Effector CD4-positive, alpha-beta T cell (primary cell): ENCODE measurements at places on chromosomes 13 and 19.
A peak's percentile ranks its signal among the peaks of the same experiment; 100 is the strongest.

- DNase-seq, result no peak
These were observed 2.2 kb downstream of the PDE4C start for GRCh38 chr19:18223860-18224524.

DNA sequence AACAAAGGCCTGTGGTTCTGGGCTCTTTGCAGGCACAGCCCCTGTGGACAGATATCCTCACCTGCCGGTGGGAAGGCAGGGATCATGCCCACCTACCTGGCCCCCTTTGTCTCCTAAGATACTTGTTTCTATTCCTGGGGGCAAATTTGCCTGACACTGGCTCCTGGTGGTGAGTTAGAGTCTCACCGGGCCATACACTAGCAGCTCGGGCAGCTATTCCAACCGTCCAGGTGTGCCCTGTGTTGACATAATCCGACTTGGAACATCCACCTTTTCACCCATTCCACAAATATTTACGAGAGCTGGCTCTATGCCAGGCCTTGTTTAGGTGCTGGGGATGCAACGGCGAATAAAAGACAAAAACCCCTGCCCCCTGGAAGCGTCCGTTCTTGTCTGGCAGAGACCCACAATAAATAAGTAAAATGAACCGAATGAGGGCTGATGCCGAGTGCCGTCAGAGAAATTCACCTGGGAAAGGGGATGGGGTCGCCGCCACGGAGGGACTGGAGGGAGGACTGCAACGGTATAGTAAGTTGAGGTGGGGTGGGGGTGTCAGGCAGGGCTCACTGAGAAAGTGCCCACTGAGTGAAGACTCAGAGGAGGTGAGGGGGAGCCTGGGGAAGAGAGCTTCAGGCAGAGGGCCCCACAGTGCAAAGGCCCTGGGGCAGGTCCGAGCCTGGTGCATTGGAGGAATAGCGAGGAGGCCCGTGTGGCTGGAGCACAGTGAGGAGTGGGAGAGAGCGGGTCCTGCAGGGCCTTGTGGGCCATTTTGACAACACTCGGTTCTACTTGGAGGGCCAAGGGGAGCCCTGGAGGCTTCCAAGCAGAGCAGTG is 43.2 kb upstream of the RANBP3 start:
- DNase-seq, result no peak

GRCh38 chr19:38733493-38734175 is 10.6 kb downstream of the CAPN12 start:
- DNase-seq, result no peak

DNA sequence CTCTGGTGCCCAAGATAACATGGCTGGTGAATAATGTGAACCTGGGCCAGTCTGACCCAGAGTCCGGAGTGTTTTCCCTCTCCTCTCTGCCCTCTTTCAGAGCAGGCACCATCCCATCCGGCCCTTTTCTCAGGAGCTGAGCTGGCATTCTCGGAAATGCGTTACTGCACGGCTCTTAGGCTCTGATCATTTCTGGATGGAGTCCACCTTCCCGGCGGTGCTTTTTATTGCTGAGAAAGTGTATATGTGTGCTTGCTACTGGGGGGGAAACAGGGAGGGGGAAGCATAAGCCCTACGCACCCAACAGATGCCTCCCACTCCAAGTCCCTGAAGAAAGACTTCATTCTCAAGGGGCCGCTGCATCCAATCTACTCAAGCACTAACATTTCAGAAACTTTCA is 6.6 kb downstream of the CACNA1A start:
- no peak for DNase-seq

GRCh38 chr13:23670793-23671192 is 100.6 kb downstream of the TNFRSF19 start:
- no peak for DNase-seq

DNA sequence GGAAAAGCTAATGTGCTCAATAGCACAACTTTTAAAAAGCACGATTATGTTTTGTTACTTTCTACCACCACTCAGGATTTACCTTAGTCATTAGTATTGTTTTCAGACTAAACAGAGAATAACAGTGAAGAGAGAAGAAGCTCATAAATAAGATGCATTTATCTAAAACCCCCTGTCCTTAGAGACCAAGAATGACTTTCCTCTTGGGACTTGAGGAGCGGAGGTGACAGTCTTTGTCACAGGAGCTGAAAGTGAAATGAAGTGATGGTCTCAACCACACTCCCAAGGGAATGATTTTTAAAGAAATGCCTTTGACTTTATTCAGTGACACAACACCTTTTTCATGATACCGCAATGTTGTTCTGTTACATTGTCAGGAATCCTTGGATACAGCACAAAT is 190.6 kb upstream of the NBEA start:
- DNase-seq, result no peak

GRCh38 chr19:57363688-57364181 is 384 bp downstream of the TRAPPC2B start:
- no peak for DNase-seq

DNA sequence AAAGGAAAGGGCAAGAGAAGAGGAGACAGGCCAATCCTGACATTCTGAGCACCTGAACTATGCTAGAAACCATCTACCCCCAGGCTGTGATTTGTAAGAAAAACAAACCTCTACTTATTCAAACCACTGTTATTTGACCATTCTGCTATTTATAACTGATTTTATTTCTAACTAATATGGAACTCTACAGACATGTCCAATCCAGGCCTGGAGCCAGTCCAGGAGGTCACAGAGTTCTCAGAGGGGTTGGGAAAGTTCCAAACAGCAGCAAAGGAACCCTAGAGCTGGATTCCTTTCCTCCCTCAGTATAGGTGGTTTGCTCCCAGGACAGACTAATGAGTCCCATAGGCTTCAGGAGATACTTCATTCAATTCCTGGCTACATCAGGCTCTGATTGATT is 24.2 kb downstream of the SIAH3 start:
- DNase-seq, result no peak

- DNase-seq, result no peak
These were observed 736 bp downstream of the SMAD9 start for GRCh38 chr13:36919171-36919832.

- DNase-seq, result no peak
These were observed 30.3 kb downstream of the ZNF763 start for GRCh38 chr19:11995174-11995573.

GRCh38 chr19:29806098-29806866 is 5.5 kb upstream of the CCNE1 start:
- no peak for DNase-seq

- no peak for DNase-seq
These were observed 3.8 kb downstream of the BLVRB start for GRCh38 chr19:40461669-40462221.

- no peak for DNase-seq
These were observed 636 bp downstream of the SF3A2 start for GRCh38 chr19:2237051-2237868.

DNA sequence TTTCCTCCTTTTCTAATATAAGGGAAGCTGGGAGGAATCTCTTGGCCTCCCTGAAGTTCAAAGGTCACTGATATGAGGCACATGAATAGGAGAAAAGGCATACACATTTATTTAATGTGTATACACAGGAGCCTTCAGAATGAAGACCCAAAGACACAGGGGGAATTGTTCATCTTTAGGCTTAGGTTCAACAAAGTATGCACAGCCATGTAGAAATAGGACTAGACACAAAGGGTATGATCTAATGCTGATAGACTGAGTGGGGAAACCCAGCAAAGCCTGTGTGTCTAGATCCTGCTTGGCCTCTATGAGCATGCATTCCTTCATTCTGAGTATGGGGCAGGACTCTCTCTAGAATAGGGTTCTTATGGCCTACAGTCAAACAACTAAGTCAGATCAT is 177.1 kb upstream of the RFC3 start:
- DNase-seq, result no peak

GRCh38 chr13:48230541-48230940 is 2.5 kb upstream of the ITM2B start:
- no peak for DNase-seq

GRCh38 chr13:74986609-74987008 is 495.4 kb downstream of the TBC1D4 start:
- no peak for DNase-seq

DNA sequence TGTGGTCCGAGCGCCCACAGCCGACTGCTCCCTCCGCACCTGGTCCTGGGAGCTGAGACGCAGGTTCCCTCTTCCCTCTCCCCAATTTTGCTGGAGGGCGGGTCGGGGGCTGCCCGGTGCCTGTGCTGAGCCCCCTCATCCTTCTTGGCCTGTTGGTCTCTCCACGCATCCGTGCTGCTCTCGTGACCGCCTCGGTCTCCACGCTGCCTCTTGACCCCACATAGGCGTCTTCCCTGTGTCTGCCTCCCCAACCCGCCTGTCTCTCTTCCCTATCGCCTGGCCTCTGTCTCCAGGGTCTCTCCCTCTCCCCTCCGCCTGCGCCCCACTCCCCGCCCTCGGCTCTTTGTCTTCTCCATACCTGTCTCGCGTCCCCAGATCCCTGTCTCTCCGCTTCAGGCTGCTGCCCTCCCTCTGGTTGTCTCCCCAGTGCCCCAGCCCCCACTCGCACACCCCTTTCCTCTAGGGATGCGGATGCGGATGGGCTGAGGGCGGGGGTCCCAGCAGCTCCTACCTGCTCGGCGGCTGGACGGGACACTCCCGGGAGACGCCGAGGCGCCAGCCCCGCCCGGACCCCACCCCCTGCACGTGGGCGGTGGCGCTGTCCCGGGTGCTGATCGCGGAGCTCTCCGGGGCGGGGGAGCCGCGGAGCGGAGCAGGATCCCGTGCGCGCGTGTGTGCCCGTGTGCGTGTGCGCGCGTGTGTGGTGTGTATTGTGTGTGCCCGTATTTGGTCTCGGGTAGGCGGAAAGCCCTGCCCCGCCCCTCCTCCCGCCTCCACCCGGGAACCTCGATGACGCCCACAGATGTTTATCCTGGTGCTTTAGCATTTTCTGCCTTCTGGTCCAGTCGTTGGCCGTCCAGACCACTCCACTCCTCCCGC is at the start of gene SYT5:
TSS of gene SYT5 (minus strand) at position 684 of the 879 bp plus-strand sequence. CDS start 1,248 bp downstream, outside the sequence.
- DNase-seq, result peak; percentile 48

DNA sequence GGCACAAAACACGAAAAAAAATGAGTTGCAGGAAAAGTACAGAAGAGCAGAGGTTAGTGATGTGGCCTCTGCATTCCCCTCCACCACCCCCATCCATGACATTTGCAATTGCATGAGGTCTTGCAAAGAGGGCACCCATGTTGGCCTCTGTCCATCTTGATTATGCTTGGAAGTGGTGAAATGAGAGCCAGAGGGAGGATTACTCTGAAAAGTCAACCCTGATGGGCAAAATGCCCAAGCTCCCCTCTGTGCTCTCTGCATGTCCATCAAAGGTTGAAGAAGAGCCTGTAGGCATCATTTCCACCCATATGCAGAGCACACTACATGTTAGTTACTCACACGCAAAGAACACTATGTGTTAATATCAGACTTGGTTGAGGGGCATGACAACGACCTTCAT is 71.4 kb downstream of the SLC15A1 start:
- no peak for DNase-seq

- no peak for DNase-seq
These were observed 915.7 kb upstream of the PCDH9 start for GRCh38 chr13:68145852-68146251.

GRCh38 chr13:102680842-102681740 is 13.8 kb downstream of the METTL21C start:
- no peak for DNase-seq

- no peak for DNase-seq
These were observed 165.0 kb downstream of the LACC1 start for GRCh38 chr13:44044547-44045179.
